ENCODE measurements at places on chromosomes 6 and 20.

- DNase-seq = no peak
These were observed 66.3 kb downstream of the NOL4L start for GRCh38 chr20:32518593-32519380.

GRCh38 chr20:11585752-11586352 lies 331.8 kb upstream of the BTBD3 start:
- DNase-seq = no peak

DNA sequence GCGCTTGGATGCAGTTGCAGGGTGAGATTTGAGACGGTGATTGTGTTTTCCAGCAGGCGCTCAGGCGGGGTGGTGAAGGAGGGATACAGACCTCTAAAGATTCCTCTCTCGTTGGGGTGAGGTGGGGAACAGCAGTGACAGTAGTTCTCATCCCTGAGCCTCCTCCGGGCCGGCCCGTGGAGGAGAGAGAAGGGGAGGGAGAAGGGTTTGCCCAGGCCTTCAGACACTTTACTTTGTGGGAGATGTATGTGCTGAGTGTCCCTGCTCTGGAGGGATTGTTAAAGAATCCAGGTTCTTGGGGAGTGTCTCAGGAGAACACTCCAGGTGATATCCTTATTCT lies 41.0 kb downstream of the PSMB9 start:
- DNase-seq = no peak

- no peak for DNase-seq
These were observed 38.3 kb downstream of the ANGPT4 start for GRCh38 chr20:877814-878213.

GRCh38 chr20:49753133-49753532 lies 39.5 kb upstream of the B4GALT5 start:
- DNase-seq = no peak

- no peak for DNase-seq
These were observed 16.4 kb upstream of the IBTK start for GRCh38 chr6:82263916-82264315.

- peak; percentile 36 for DNase-seq
These were observed 197.4 kb downstream of the JARID2 start for GRCh38 chr6:15443119-15443830.

- DNase-seq = no peak
These were observed 14.8 kb downstream of the SLC35A1 start for GRCh38 chr6:87487555-87487954.

- DNase-seq = no peak
These were observed 35.2 kb downstream of the HIVEP1 start for GRCh38 chr6:12047304-12047703.

DNA sequence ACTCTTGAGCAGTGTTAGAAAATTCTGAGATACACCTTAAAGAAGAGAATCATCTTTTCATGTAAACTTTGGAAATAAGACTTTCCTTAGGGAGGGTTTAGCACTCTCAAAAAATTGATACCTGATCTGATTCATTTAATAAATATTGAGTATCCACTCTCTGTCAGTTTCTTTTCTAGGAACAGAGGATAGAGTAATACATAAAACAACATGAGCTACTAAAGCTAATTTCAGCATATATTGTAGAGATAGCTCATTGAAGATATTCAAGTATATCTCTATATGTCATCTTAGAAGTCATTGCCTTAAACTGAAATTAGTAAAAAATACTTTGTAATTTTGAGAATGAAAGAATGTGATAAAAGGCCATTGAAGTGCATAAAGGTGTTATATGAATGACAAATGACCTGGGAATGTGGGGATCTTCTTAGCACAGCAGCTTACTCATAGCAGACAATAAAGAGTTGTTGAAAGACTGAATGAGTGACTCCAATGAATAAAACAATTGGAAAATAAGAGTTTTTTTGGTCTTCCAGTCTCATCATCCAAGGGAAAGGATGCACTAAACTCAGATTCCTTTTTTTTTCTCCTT lies 29.2 kb downstream of the RHAG start:
- no peak for DNase-seq

DNA sequence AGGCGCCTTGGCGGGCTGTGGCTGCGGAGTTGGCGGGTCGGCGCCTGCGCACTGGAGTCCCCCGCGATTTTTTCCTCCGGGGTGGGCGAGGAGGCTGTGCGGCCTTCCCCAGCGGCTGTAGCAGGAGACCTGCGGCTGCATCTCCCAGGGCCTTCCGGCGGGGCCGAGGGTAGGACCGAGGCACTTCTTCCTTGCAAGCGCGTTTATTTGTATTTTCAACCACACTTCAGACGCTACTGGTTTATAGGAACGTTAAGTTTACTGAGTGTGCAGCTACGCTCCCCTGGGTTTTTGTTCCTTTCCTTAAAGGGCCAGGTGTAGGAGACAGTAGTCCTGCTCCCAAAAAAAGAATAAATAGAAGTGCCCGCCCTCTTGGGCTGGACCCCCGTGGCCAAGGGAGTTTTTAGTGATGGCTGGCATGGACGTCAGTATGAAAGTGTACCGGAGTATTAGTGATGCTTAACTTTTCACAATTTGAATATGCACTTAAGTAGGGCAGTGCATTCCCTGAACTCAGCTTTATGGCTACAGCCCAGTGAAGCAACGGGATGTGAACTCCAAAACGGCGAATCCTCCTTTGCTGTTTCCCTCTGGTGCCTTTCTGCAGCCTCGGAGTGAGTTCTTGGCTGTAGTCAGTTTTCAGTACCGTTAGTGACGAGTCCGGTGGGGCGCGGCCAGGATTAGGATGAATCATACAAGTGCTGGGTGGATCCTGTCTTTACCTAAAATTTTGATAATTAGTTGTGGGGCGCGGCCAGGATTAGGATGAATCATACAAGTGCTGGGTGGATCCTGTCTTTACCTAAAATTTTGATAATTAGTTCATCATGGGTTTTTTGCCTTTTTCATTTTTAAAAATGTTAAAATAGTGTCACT lies 1.0 kb upstream of the FBXO5 start:
- DNase-seq = peak; percentile 74

- DNase-seq = no peak
These were observed 74.1 kb downstream of the TTLL2 start for GRCh38 chr6:167399051-167399387.

DNA sequence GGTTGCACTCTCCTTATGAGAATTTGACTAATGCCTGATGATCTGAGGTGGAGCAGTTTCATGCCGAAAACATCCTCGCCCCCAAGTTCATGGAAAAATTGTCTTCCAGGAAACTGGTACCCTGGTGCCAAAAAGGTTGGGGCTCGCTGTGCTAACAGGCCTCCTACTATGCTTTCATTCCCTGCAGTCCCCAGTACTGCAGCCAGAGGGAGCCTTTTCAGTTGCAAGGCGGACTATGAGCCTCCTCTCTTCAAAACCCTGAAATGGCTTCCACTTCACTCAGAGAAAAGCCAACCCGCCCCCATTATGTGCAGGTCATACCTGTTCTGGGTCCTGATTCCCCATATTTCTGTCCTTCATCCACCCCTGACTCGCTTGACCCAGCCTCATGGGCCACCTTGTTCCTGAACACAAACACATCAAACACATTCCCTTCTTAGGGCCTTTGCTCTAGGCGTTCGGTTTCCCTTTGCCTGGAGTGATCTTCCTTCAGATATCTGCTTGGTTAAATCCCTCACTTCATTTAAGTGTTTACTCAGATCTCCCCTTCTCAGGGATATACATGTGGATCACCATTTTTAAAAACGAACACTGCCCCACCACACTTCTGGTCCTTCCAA lies 173.7 kb downstream of the PHACTR1 start:
- DNase-seq = no peak

DNA sequence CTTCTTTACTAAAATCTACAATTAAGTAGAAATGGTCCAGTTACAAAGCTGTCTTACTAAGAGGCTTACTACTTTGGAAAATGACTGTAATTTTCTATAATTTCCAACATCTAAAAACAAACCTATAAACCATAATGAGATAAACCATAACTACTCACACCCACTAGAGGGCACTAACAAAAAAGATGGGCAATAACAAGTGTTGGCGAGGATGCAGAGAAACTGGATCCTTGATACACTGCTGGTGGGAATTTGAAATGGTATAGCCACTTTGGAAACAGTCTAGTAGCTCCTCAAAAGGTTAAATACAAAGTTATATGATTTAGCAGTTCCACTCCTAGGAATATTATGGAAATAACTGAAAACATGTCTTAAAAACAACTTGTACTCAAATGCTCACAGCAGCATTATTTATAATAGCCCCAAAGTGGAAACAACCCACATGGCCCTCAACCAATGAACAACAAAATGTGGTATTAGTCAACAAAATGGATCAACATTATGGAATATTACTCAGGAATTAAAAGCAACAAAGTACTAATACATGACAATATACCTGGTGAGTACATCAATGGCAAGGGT lies 50.6 kb downstream of the GJA10 start:
- DNase-seq = no peak

- DNase-seq = peak; percentile 65
These were observed 290.6 kb upstream of the ZNF337 start for GRCh38 chr20:25987073-25987927.

- DNase-seq = no peak
These were observed 49.2 kb downstream of the TBC1D32 start for GRCh38 chr6:121285041-121285440.

DNA sequence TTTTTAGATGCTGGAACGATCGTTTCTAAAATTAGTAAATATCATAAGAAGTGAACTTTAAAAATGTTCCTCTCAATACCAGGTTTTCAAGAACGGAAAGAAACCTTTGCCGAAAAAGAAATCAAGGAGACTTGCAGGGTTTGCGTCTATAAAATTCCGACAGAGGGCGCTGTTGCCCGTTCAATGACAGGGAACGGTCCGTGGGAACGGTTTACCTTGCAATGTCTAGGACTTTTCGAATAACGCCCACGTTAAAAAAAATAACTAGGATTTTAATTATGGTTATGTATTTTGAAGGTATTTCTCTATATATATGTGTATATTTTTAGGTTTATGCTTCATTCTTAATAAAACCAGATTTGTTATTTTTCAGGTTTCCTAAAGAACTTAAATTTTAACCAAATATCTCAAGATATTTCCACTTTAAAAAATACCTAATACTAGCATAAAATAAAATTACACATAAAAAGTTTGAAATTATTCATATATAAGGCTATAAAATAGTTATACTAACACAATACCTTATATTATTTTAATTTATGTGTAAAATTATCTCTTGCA lies 2.5 kb upstream of the TFAP2B start:
- peak; percentile 74 for DNase-seq

- no peak for DNase-seq
These were observed 19.1 kb upstream of the ZSCAN23 start for GRCh38 chr6:28462401-28462800.

- no peak for DNase-seq
These were observed 123.3 kb upstream of the NXT1 start for GRCh38 chr20:23227274-23227673.

DNA sequence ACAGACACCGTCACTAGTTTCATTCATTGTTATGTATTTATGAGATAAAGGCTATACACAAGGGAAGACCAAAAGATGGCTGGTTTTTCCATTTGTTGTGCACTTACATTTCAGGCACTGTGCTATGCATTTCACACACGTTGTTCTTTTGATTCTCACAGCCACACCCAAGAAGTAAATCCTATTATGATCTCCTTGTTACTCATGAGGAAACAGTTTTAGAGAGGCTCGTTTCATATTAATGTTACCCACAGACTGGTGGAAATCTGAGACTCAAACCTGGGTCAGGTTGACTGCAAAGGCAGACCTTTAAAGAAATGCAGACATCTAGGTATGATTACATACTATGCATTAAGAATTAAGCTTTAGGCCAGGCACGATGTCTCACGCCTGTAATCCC lies 34.9 kb downstream of the SHLD1 start:
- no peak for DNase-seq

DNA sequence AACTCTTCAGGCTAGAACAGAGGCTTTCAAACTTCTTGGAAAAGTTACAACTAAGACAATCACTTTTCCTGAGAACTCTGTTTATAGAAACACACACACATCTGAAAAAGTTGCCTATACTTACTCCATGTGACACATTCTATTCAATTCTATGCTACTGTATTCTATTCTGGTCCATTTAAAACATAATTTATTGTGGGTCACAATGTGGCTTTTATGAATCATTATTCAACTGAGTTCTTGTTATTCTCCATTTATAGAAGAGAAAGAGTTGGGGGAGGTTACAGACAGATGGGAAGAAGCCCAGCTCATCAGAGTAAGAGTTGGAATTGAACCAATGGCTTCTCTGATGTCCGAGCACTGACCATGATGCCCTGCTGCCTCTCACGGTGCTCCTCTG lies 21.6 kb upstream of the BCAS1 start:
- DNase-seq = no peak

GRCh38 chr6:7763881-7764280 lies 38.0 kb downstream of the BMP6 start:
- no peak for DNase-seq

DNA sequence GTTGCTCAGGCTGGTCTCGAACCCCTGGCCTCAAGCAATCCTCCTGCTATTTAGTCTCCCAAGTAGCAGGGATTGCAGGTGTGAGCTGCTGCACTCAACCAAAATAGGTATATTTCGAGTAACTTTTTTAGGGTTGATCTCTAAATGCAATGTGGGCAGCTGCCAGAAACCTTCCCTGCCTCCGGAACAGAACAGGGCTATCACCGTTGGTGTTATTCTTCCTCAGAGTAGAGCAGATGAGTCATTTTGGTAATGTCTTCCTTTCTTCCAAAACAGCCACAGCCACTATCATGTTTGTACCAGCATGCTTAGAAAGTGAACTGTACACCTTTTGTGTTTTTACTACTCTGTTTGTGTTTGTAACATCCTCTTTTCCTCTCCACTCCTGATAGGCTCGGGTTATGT lies 44.1 kb downstream of the SNX9 start:
- no peak for DNase-seq

DNA sequence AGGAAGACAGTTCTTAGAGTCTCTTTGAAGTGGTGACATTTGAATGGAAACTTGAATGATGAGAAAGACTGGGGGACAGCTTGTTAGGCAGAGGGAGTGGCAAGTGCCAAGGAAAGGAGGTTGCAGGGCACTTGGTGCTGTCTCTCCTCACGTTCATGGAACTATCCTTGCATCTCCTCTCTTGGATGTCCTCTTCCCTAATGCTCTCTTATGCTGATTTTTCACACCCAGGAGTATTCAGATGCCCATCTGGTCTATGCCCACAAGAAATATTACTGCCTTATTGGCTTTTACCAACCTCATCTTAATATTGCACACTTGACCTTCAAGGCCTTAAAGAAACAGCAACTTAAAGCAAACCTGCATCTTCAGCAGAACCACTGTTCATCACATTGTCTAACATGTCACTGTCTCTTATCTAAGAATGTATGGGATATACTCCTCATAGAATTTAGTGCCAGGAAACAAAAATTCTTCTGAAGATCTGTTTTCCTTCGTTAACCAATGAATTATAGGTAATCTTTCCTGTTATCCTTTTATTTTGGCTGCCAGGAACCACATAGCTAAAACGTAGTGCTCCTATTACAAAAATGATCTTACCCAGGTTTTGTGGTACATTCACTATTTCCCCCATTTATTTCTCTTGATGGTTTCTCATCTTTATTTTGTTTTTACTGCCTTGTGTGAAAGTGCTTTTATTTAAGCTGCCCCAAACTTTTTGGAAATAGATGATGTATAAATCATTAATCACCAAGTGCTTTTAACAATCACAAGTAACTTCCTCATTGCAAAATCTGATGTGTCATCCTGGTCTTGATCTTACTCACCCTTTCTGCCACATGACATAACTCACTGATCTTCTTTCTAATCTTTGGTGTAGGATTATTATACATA lies 12.8 kb downstream of the RGS17 start:
- peak; percentile 75 for DNase-seq

- no peak for DNase-seq
These were observed 121.4 kb upstream of the AFDN start for GRCh38 chr6:167705211-167705750.

- no peak for DNase-seq
These were observed 53.8 kb downstream of the PHF3 start for GRCh38 chr6:63689421-63689820.

GRCh38 chr6:24883618-24884017 lies 52.1 kb downstream of the RIPOR2 start:
- DNase-seq = no peak
